ENCODE measurements at places on chromosomes 12 and 14.

- DNase-seq = no peak
Observed at GRCh38 chr12:1702713-1703112, 11.8 kb downstream of the ADIPOR2 start.

DNA sequence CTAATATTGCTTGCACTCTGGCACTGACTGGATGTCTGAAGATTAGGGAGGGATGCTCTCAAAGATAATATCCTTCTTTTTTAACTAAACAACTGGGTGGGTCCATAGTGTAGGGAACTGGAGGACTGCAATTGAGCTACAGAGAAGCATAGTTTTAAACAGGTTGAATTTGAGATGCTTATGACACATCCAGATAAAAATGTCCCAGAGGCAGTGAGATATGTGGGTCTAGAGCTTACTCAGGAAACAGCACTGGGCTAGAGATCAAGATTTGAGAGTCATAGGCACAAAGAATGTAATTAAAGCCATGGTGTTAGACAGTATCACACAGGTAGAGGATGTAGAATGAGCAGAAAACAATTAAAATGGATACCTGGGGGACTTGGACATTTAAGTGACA, 198.4 kb downstream of the NELL2 start:
- no peak for DNase-seq

DNA sequence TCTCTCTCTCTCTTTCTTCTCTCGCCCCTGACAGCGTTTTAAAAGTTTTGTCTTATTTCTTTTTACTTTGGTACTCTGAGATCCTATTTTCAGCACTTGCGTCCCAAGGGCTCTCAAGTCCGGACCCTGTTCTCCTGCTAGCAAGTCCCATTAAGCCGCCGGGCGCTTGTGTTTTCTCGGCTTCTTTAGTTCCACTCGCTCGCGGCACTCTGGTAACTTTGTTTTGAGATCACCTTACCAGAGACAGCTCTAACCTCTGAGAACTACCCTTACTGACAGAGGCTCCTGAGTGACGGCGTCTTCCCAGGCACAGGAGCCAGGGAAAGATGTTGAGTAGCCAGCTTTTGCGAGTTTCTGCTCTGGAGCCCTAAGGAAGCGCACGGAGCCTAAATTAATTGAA, 2.7 kb upstream of the MYF5 start:
- DNase-seq = no peak

DNA sequence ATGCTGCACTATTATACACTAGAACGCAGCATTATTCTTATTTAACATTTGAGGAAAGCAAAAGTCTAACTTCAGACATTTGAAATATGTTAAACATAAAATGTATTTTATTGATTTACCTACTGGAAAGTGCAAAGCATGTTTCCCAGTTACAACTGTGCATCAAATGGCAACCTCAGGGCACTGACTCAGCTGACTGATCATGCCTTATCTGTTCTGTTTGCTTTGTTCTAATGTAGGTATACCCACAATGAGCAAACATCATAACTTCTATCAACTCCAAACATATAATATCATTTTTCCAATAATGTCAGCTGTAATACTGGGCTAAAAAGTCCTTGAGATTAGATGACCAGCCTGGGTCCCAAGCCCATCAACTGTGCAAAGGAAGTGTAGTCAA, 431.0 kb downstream of the FOXG1 start:
- no peak for DNase-seq

DNA sequence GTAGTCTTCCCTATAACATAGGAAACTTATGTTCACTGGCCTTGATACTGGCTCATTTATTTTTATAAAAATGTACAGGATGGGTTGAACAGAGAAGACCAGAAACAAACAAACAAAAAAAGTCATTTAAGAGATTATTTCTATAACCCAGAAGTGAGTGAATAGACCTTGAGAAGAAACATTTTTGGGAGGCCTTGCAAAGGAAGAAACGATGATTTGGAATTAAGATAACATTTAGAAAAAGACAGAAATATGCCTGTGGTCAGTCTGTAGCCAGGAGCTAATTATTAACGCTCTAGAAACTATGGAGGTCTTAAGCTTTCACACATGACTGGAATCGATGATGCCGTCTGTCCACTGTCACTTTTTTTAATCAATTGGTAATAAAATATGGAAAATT, 264.0 kb downstream of the EGLN3 start:
- no peak for DNase-seq

GRCh38 chr14:69154779-69155178, 1.9 kb upstream of the DCAF5 start:
- no peak for DNase-seq

DNA sequence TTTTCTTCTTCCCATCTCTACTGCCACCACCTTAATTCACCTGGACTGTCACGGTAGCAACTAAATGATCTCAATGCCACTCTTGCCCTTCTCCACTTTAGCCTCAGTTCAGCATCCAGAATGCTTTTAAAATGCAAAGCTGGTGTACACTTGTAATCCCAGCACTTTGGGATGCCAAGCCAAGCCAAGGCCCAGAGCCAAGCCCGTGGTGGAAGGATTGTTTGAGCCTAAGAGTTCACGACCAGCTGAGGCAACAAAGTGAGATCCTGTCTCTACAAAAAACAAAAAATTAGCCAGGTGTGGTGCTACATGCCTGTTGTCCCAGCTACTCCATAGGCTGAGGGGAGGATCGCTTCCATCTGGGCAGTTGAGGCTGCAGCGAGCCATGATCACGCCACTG, 5.9 kb downstream of the CIPC start:
- DNase-seq = no peak
